ENCODE measurements at places on chromosomes 1 and 21. TPM values are rescaled to one million over a fixed set of nuclear protein-coding genes. Genes with fewer than 3 reads are reported as not detected.

Gene OR2L3
- not detected for total RNA-seq

Gene RPTN
- not detected for total RNA-seq

Gene ILDR2
- under 0.01 TPM for total RNA-seq

Gene LSS
- total RNA-seq, result 28.6 TPM

Gene MYOG
- total RNA-seq, result not detected

Gene ARHGEF2
- total RNA-seq, result 70.6 TPM

Gene KDM1A
- 67.6 TPM for total RNA-seq

Gene KRTAP12-4
- total RNA-seq, result not detected

Gene ASAP3
- 4.0 TPM for total RNA-seq

Gene ITGB2
- total RNA-seq, result 0.11 TPM

Gene GPR161
- 19.4 TPM for total RNA-seq

Gene LCE3D
- not detected for total RNA-seq

Gene BRDT
- not detected for total RNA-seq

Gene WNT2B
- total RNA-seq, result 1.1 TPM

Gene PPCS
- total RNA-seq, result 30.9 TPM

Gene C1orf116
- total RNA-seq, result not detected

Gene BMP8B
- under 0.01 TPM for total RNA-seq

Gene CXADR
- total RNA-seq, result 71.3 TPM

Gene TRPM2
- 0.43 TPM for total RNA-seq

Gene OR2L2
- total RNA-seq, result not detected

Gene CTTNBP2NL
- total RNA-seq, result 18.6 TPM

Gene NUP210L
- total RNA-seq, result 0.17 TPM

Gene CHIT1
- not detected for total RNA-seq

Gene PTPRU
- 2.5 TPM for total RNA-seq

Gene AADACL3
- not detected for total RNA-seq

Gene RAD54L
- total RNA-seq, result 0.65 TPM

Gene C1QTNF12
- 0.22 TPM for total RNA-seq

Gene TNFRSF4
- total RNA-seq, result 1.7 TPM

Gene VWA5B1
- not detected for total RNA-seq

Gene WDR64
- total RNA-seq, result under 0.01 TPM
